Calu3 (cell line): ENCODE measurements at places on chromosomes 7 and 10. TPM values are rescaled to one million over a fixed set of nuclear protein-coding genes. Genes with fewer than 3 reads are reported as not detected.
A peak's percentile ranks its signal among the peaks of the same experiment; 100 is the strongest.

DNA sequence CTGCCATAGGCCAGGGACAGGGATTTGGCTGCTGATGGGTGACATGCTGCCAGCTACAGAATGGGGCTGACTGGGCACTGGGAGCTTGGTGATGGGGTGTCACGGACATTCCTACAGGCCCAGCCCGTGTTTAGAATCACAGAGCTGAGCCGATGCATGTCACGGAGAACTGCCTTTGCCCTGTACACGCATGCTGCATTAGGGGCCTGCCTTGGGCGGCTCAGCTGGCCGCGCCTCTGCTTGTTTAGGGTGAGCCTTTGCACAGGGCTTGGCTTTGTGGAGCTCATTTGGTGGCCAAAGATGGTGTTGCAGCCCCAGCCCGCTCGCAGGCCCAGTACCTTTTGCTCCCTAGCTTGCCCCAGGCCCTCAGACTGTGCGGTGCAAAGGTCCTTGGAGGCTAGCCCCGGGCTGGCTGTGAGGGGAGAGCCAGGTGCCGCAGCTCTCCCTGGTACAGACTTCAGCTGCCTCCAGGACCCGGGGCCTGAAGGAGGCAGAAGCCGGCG is 108.4 kb upstream of the BTBD16 start:
- no peaks in the 10 kb centered on the region for H3K36me3 ChIP-seq
- no peaks in the 10 kb centered on the region for H3K4me1 ChIP-seq
- H3K4me3 ChIP-seq, result no peak overlapping the region
- no peaks in the 10 kb centered on the region for H3K27me3 ChIP-seq
- DNase-seq, result no peak

CYP2C18 gene
- total RNA-seq, result 13.0 and 18.1 TPM in 2 replicates

DNA sequence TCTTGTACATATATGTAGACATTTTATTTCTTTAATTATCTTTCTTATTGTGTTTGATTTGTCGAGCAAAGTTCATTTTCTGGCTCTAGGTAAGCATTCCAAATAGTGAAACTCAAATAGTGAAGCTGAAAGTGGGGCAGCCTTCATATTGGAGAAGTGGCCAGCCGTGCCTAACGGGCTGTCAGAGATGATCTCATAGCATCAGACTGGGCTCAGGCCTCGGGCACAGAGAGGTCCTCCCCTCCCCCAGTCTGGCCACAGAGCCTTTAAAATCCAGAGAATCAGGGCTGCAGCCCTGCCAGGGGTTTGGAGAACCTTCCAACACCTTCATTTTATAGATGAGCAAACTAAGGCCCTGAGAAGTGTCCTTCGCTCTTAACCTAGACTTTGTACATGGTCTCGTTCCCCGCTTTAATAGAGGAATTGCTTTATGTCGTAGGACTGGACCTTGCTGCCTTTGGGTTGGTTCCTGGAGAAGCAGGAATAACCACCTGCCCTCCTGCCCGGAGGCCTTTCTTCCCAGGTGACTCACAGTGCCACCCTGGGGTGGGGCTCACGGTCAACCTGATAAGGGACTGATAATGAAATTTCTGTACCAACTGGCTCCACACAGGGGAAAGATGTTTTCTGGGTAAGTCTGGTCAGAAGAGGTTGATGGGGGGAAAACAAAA is 7.3 kb downstream of the TSPAN15 start:
- no peaks in the 10 kb centered on the region for H3K27me3 ChIP-seq
- peak; percentile 92 for DNase-seq
- H3K4me1 ChIP-seq, result peaks cover 78% of the 10 kb centered on the region
- peaks cover 39% of the 10 kb centered on the region for H3K36me3 ChIP-seq

HABP2 gene
- total RNA-seq, result 0.59 and 1.0 TPM in 2 replicates

DNA sequence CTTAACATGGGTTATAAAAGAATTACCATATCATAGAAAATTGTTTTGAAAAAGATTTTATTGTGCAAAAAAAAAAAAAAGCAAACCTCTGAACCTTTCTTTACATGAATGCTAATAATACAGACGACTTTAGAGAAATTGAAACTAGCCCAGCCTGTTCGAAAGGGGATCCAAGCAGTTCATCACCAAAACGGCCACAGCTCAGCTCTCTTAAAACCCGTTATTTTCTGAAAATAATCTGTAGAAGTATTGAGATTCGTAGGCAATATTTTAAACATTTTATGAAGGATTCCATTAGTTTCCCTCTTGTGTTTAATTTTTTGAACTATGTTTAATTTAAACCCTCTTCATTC is 9.9 kb upstream of the GSAP start:
- H3K27ac ChIP-seq, result peak overlapping the region; percentile 29
- DNase-seq, result no peak
- peaks cover 5% of the 10 kb centered on the region for H3K36me3 ChIP-seq
- H3K27me3 ChIP-seq, result no peaks in the 10 kb centered on the region
- peak overlapping the region; percentile 33 for H3K4me3 ChIP-seq
- peaks cover 50% of the 10 kb centered on the region for H3K4me1 ChIP-seq

DNA sequence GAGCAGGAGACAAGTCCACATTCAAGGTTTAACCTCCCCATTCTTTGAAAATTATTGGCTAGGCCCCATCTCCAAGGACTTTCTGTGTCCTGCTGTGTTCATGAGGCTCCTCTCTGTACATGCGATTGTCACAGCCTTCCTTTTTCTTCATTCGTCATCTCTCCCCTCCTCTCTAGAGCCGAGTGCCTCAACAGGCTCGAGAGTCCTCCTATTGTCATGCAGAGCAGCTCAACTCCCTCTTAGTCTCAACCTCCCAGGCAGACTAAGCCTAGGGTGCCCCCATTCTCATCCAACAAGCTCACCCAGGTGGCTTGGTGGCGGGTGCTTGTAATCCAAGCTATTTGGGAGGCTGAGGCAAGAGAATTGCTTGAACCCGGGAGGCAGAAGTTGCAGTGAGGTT is 35.1 kb upstream of the SAMD8 start:
- peaks cover 8% of the 10 kb centered on the region for H3K27me3 ChIP-seq
- DNase-seq, result no peak
- H3K27ac ChIP-seq, result no peak overlapping the region
- no peak overlapping the region for H3K4me3 ChIP-seq
- H3K36me3 ChIP-seq, result no peaks in the 10 kb centered on the region
- H3K4me1 ChIP-seq, result peaks cover 8% of the 10 kb centered on the region

- no peak overlapping the region for H3K27ac ChIP-seq
- no peaks in the 10 kb centered on the region for H3K36me3 ChIP-seq
- no peak overlapping the region for H3K4me3 ChIP-seq
- no peaks in the 10 kb centered on the region for H3K4me1 ChIP-seq
- no peak for DNase-seq
- H3K27me3 ChIP-seq, result no peaks in the 10 kb centered on the region
Measured at GRCh38 chr7:140926021-140926817, 1.5 kb upstream of the BRAF start.

- H3K4me1 ChIP-seq, result peaks cover 15% of the 10 kb centered on the region
- DNase-seq, result no peak
- no peaks in the 10 kb centered on the region for H3K27me3 ChIP-seq
- H3K27ac ChIP-seq, result no peak overlapping the region
- H3K36me3 ChIP-seq, result no peaks in the 10 kb centered on the region
- no peak overlapping the region for H3K4me3 ChIP-seq
Measured at GRCh38 chr7:23603632-23604295, 6.6 kb downstream of the CCDC126 start.

GRCh38 chr7:15087771-15088170 is 185.2 kb upstream of the DGKB start:
- H3K27ac ChIP-seq, result no peak overlapping the region
- H3K4me1 ChIP-seq, result no peaks in the 10 kb centered on the region
- H3K27me3 ChIP-seq, result no peaks in the 10 kb centered on the region
- no peaks in the 10 kb centered on the region for H3K36me3 ChIP-seq

SPRN gene
- total RNA-seq, result 0.15 TPM in 1 of 2 replicates, not detected in the other

DNA sequence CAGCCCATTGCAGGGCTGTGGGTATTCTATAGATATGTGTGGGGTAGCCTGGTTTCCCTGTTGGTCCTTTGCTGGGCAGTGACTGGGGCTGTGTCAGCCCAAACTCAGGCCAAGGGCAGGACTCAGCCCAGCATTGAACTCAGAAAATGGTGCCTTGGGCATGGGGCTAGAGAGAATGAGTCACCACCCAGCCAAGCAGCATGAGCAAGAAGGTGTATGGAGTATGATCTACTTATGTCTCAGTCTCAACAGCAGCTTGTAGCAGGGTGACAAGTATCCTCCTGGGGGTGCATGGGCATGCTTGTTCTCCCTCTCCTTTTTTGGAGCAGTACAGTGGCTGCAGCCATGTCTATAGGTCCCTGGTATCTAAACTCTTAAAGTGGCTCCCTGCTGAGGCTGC is 32.0 kb downstream of the STK31 start:
- no peaks in the 10 kb centered on the region for H3K27me3 ChIP-seq
- no peak for DNase-seq
- H3K4me1 ChIP-seq, result no peaks in the 10 kb centered on the region
- no peak overlapping the region for H3K27ac ChIP-seq
- H3K4me3 ChIP-seq, result no peak overlapping the region

DNA sequence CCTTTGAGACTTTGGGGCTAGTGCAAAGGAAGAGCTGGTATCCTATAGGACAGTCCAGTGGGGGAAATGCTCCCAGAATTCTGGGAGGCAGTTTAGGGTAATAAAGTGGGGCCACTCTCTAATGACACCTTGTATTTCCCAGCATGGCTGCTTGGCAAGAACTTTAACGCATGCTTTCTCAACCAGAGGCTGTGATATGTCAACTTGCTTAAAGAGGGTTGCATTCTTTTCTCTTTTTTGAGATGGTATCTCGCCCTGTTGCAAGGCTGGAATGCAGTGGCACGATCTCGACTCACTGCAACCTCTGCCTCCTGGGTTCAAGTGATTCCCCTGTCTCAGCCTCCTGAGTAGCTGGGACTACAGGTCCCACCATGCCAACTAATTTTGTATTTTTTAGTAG is 38.4 kb downstream of the ALDH18A1 start:
- DNase-seq, result no peak
- H3K4me1 ChIP-seq, result no peaks in the 10 kb centered on the region
- H3K4me3 ChIP-seq, result no peak overlapping the region
- no peak overlapping the region for H3K27ac ChIP-seq
- no peaks in the 10 kb centered on the region for H3K27me3 ChIP-seq

LAMTOR4 gene
- 43.6 and 56.6 TPM in 2 replicates for total RNA-seq

HYAL4 gene
- total RNA-seq, result not detected in 2 replicates

- peaks cover 26% of the 10 kb centered on the region for H3K36me3 ChIP-seq
- peak overlapping the region; percentile 98 for H3K27ac ChIP-seq
- peak overlapping the region; percentile 80 for H3K4me3 ChIP-seq
- H3K27me3 ChIP-seq, result peaks cover 8% of the 10 kb centered on the region
Measured at GRCh38 chr10:119205894-119206602, 1.3 kb upstream of the GRK5 start.

SPDYE2 gene
- not detected in 2 replicates for total RNA-seq

DNA sequence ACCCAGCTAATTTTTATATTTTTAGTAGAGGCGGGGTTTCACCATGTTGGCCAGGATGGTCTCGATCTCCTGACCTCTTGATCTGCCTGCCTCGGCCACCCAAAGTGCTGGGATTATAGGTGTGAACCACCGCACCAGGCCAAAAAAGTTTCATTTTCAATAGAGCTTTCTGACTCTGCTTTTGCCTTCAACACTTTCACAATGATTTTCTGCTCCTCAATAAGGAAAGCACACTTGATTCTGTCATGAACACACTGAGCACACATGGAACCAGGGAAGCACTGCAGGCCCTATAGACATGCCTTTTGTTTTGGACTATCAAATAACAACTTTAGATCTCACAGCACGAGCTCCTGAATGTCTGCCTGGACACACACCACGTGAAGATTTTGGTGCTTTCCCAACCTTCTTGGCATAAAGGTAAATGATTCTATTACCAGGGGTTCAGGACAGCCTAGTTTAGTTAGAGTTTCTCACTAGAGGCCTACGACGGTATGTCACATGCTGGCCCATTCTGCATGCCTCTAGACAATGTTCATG is 8.0 kb downstream of the RRP12 start:
- H3K4me1 ChIP-seq, result no peaks in the 10 kb centered on the region
- DNase-seq, result no peak
- H3K36me3 ChIP-seq, result peaks cover 16% of the 10 kb centered on the region
- H3K4me3 ChIP-seq, result no peak overlapping the region

STAM gene
- 16.6 and 17.0 TPM in 2 replicates for total RNA-seq

DNA sequence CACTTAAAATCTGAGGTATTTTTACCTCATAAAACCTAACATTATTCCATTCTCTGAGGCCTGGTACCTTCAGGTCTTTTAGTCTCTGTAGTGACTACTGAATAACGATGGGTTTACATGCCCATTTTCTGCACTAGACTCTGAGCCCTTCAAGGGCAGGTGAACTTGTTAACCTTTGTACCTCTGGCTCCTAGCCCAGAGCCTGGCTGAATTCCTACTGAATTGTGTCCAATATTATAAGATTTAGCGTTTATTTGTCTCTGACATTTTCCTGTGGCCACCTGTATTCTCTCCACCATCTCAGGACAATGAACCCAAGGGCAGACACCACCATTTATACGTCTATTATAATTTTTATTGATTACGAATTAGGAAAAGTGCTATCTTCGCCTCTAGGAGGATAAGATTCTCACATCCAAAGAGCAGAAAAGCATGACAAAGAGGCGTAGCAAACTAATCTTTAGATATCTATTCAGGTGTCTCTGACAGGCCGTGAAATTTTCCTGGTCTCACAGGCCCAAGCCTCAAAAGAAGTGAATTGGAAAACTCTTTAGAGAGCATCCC is 27.9 kb upstream of the HNRNPH3 start:
- H3K4me3 ChIP-seq, result no peak overlapping the region
- H3K27me3 ChIP-seq, result no peaks in the 10 kb centered on the region
- DNase-seq, result no peak
- H3K36me3 ChIP-seq, result no peaks in the 10 kb centered on the region
- peaks cover 31% of the 10 kb centered on the region for H3K4me1 ChIP-seq

GRCh38 chr10:120174491-120174890 is 282.0 kb downstream of the SEC23IP start:
- peaks cover 28% of the 10 kb centered on the region for H3K27me3 ChIP-seq
- no peak for DNase-seq
- H3K4me1 ChIP-seq, result no peaks in the 10 kb centered on the region
- H3K4me3 ChIP-seq, result no peak overlapping the region

DNA sequence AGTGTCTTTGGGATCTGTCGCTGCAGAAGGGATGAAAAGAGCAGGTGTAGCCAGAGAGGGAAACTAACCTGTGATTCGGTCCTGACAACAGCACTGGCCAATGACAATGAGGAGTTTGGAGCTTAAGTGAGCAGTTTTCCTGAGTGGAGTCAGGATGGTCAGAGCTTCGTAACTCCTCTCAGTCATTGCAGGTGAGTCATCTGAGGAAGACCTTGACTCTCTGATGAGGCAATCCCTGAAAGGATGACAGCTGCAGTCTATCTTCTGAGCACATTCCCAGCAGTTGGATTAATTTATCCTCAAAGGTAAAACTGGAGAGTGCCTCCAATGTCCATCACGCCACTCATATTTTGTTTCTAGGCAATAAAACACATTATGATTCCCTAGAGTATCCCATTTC is 401.9 kb downstream of the POM121L12 start:
- H3K4me1 ChIP-seq, result no peaks in the 10 kb centered on the region
- DNase-seq, result no peak
- no peaks in the 10 kb centered on the region for H3K27me3 ChIP-seq
- no peaks in the 10 kb centered on the region for H3K36me3 ChIP-seq
- H3K27ac ChIP-seq, result no peak overlapping the region

- H3K27me3 ChIP-seq, result no peaks in the 10 kb centered on the region
- no peak overlapping the region for H3K27ac ChIP-seq
- no peak for DNase-seq
- no peaks in the 10 kb centered on the region for H3K36me3 ChIP-seq
- H3K4me3 ChIP-seq, result no peak overlapping the region
- H3K4me1 ChIP-seq, result no peaks in the 10 kb centered on the region
Measured at GRCh38 chr7:95631527-95631926, 35.2 kb upstream of the PDK4 start.

GRCh38 chr7:138752518-138753149 is 45.2 kb upstream of the TMEM213 start:
- H3K27me3 ChIP-seq, result no peaks in the 10 kb centered on the region
- DNase-seq, result peak; percentile 90
- H3K27ac ChIP-seq, result peak overlapping the region; percentile 70
- H3K4me1 ChIP-seq, result peaks cover 62% of the 10 kb centered on the region
- peak overlapping the region; percentile 16 for H3K4me3 ChIP-seq

TCAF1 gene
- total RNA-seq, result 26.7 and 27.1 TPM in 2 replicates
